ENCODE measurements at places on chromosomes 16 and 17.

DNA sequence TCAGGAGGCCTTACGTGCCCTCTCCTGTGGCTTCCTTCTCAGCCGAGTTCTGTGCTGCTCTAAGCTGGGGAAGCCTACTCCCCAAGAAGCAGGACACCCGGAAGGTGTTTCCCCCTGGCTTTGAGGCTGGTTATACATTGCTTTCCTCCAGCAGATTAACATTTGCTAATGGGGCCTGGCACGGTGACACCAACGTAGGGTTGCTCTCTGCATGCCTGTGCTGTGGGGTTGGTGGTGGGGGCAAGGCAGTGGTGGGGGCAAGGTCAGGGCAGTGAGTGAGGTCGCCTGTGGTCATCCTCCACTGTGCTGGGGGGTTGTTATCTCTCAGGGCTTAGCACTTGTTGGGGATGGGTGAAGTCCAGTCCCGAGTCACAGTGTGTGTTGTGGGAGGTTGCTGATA, 4.2 kb downstream of the USP6 start:
- no peak for DNase-seq

- no peak for DNase-seq
Measured at GRCh38 chr17:67044016-67044772, at the start of gene CACNG1. Gene CACNG1, plus strand, starts transcription at chr17:67044554. Its CDS starts 107 bp downstream, at chr17:67044661.

GRCh38 chr17:81516439-81516838, 3.8 kb upstream of the ACTG1 start:
- DNase-seq: no peak

DNA sequence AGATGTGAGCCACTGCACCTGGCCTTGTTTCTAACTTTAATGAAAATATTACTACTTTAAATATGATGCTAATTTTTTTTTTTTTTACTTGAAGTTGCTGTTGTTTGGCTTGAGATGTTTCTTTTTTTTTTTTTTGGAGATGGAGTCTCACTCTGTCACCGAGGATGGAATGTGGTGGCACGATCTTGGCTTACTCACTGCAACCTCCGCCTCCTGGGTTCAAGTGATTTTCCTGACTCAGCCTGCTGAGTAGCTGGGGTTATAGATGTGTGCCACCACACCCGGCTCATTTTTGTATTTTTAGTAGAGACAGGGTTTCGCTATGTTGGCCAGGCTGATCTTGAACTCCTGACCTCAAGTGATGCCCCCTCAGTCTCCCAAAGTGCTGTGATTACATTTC, 23.6 kb downstream of the IGSF6 start:
- DNase-seq: no peak

DNA sequence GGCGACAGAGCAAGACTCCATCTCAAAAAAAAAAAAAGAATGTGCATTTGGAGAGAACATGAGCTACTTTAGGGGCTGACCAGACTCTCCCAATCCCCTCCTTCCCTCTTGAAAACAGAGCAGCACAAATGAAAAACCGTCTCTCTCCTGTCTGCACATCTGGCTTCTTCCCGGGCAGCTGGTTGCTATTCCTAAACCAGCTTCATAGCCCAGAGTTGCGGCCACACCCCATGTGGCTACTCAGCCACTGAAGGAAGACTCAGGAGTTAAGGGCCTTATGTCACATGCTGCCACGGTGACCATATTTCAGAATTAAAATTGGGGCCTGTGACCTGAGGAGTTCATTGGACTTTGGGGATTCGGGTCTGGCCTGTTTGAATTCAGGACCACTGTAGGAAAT, 48.3 kb downstream of the KATNIP start:
- no peak for DNase-seq
